ENCODE measurements at places on chromosomes 7 and 10. TPM values are rescaled to one million over a fixed set of nuclear protein-coding genes. Genes with fewer than 3 reads are reported as not detected.
A peak's percentile ranks its signal among the peaks of the same experiment; 100 is the strongest.

GRCh38 chr10:1465993-1466764 is 271.1 kb downstream of the ADARB2 start:
- DNase-seq, result no peak
- H3K4me3 ChIP-seq, result no peak overlapping the region
- peaks cover 11% of the 10 kb centered on the region for H3K4me1 ChIP-seq
- no peaks in the 10 kb centered on the region for H3K27me3 ChIP-seq
- no peaks in the 10 kb centered on the region for H3K36me3 ChIP-seq

- H3K4me1 ChIP-seq, result no peaks in the 10 kb centered on the region
- H3K27ac ChIP-seq, result no peak overlapping the region
- no peak overlapping the region for H3K4me3 ChIP-seq
- DNase-seq, result no peak
- H3K36me3 ChIP-seq, result no peaks in the 10 kb centered on the region
- H3K27me3 ChIP-seq, result no peaks in the 10 kb centered on the region
Measured at GRCh38 chr10:80769700-80770160, 232.0 kb downstream of the SH2D4B start.

DNA sequence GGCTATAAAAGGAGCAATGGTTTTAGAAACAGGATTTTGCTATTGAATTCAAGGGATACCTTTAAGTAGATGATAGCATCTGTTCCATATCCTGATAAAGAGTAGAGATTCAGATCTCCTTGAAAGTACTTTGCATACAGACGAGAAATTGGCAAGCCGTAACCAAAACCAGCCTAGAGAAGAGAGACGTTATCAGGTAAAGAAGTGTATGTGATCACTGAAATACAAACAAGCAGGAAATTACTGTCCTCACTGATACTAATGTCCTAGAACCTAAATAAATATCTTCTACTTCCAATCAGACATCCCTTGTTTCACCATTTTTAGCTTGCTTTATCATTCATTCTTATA is 9.4 kb downstream of the PDK4 start:
- H3K4me3 ChIP-seq, result no peak overlapping the region
- no peaks in the 10 kb centered on the region for H3K4me1 ChIP-seq
- no peak for DNase-seq
- no peak overlapping the region for H3K27ac ChIP-seq
- peaks cover 13% of the 10 kb centered on the region for H3K27me3 ChIP-seq

GRCh38 chr7:131438969-131439368 is 111.3 kb downstream of the MKLN1 start:
- H3K36me3 ChIP-seq, result peaks cover 23% of the 10 kb centered on the region
- H3K4me3 ChIP-seq, result no peak overlapping the region
- no peaks in the 10 kb centered on the region for H3K27me3 ChIP-seq
- no peak for DNase-seq

DNA sequence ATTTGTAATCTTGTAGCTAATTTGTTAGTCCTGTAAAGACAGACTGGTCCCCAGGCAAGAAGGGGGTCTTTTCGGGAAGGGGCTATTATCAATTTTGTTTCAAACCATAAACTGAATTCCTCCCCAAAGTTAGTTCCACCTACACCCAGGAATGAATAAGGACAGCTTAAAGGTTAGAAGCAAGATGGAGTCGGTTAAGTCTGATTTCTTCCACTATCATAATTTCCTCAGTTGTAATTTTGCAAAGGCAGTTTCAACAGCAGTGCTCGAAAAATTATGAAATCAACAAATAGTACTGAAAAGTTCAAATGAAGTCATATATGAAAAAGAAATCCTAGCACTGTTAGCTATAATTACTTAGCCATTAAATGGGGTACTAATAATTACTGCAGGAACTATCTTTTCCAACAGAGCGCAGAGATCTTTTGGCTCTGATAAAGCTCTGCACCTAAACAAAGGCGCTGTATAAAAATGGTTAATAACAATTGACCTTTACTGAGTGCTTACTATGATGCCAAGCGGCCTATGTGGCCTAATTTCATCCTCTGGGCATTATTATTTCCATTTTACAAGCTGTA is 756 bp upstream of the SEC24C start:
- H3K4me1 ChIP-seq, result peaks cover 4% of the 10 kb centered on the region
- DNase-seq, result no peak
- peaks cover 4% of the 10 kb centered on the region for H3K36me3 ChIP-seq
- peak overlapping the region; percentile 96 for H3K27ac ChIP-seq
- H3K27me3 ChIP-seq, result no peaks in the 10 kb centered on the region
- H3K4me3 ChIP-seq, result peak overlapping the region; percentile 88

DNA sequence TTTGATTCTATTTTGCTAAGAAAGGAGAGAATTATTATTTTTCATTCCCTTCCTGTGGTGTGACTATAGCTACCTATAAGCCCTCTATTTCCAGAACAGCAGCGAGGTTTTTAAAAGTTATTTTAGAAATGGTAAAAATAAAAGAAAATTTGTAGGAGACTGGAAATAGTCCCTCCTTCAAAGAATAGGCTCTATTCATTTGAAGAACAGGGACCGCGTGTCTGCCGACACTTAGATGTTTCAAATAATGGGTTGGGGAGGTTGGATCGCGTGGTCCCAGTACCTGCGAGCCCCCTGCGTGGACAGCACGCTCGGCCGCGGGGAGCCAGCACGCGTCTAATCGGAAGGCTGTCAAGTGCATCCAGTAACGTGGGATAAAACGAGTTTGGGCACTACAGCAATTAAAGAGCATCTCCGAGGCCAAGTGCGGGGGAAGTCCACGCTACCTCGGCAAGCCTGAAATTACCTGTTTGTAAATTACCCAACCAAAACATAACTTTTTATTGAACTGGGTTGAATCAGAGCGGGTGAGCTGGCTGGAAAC is 1.0 kb downstream of the CACNA2D1 start:
- no peaks in the 10 kb centered on the region for H3K4me1 ChIP-seq
- DNase-seq, result peak; percentile 25
- no peak overlapping the region for H3K27ac ChIP-seq
- H3K27me3 ChIP-seq, result peaks cover 18% of the 10 kb centered on the region
- H3K36me3 ChIP-seq, result no peaks in the 10 kb centered on the region
- H3K4me3 ChIP-seq, result peak overlapping the region; percentile 98

DNA sequence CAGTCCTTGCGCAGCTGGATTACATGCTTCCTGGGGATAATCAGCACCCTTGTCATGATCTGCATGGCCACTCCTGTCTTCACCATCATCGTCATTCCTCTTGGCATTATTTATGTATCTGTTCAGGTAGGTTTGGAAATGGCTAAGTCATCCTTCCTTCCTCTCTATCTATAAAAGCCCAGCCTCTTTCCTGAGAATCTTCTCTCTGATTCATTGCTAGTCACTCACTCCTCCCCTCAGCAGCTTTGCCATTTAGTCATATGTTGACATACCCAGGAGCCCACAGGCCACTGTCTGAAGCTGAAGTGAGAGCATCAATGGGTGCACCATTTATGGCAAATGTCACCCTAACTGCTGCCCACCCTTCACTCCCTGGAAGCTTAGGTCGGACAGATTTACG is 52.0 kb downstream of the ABCC2 start:
- H3K27me3 ChIP-seq, result no peaks in the 10 kb centered on the region
- no peak for DNase-seq
- H3K36me3 ChIP-seq, result no peaks in the 10 kb centered on the region
- no peak overlapping the region for H3K27ac ChIP-seq

GRCh38 chr7:106535234-106535932 is 125.6 kb downstream of the CCDC71L start:
- no peak for DNase-seq
- no peaks in the 10 kb centered on the region for H3K36me3 ChIP-seq
- H3K4me3 ChIP-seq, result no peak overlapping the region

DNA sequence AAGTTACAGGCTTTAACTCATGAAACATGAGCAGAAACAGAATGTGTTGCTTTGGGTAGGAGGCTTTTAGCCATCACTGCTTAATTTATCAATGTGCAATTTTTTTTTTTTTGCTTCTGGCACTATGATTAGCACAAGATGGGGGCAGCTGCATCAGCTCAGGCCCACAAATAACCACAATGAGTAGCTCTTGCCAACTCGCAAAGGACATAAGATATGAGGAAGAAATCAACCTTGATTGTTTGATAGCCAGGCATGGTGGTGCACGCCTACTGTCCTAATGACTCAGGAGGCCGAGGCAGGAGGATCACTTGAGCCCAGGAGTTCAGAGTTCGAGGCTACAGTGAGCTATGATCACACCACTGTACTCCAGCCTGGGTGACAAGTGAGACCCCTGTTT is 12.3 kb downstream of the NOD1 start:
- no peaks in the 10 kb centered on the region for H3K36me3 ChIP-seq
- no peak overlapping the region for H3K27ac ChIP-seq
- no peak for DNase-seq
- no peak overlapping the region for H3K4me3 ChIP-seq
- H3K4me1 ChIP-seq, result peaks cover 56% of the 10 kb centered on the region

DNA sequence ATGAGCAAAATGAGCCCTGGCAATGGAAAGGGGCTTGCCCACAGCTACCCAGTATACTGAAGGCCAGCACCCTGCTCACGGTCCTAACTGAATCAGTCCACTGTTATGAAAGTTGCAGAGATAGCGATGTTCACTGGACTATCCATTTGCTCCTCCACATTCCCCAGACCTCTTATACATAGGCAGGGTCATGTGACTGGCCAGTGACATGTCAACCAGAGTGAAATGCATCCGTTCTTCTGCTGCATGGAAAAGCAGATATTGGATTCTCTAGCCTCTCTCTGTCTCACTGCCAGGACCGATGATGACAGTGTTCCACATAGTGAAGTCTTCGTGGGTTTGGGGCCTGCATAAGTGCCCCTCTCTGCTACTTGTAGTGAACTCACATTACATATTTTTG is 503.4 kb downstream of the RPS24 start:
- no peak overlapping the region for H3K27ac ChIP-seq
- no peaks in the 10 kb centered on the region for H3K27me3 ChIP-seq
- no peak overlapping the region for H3K4me3 ChIP-seq
- no peaks in the 10 kb centered on the region for H3K36me3 ChIP-seq

GRCh38 chr10:71667387-71667752 is 52.2 kb downstream of the C10orf105 start:
- no peaks in the 10 kb centered on the region for H3K36me3 ChIP-seq
- no peaks in the 10 kb centered on the region for H3K27me3 ChIP-seq
- peaks cover 10% of the 10 kb centered on the region for H3K4me1 ChIP-seq
- no peak for DNase-seq
- H3K27ac ChIP-seq, result no peak overlapping the region

DNA sequence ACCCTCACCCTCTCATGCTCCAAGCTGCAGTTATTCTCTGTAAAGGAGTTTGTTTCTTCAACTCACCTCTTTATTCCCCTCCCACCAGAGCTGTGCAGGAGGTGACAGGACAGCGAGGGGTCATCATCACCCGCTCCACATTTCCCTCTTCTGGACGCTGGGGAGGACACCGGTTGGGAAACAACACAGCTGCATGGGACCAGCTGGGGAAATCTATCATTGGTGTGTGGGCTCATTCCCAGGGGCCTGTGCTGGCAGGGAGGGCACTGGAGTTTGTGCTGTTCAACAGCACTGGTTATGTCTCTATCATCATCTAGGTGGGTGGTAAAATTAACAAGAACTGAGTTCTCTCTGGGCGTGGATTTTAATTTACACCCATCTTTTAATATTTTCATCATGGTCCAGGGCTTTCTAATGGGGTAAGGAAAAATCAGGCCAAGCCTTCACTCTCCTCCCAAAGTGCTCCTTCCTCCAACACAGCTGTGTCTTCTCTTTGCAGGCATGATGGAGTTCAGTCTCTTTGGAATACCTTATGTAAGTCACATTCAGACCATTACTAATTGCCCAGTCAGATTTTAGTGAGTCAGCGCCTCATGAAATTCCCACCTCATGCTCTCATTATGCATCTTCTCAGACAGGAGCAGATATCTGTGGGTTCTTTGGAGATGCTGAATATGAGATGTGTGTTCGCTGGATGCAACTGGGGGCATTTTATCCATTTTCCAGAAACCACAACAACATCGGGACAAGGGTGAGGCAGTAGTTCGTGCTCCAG is 61.6 kb downstream of the PRSS58 start:
- no peaks in the 10 kb centered on the region for H3K27me3 ChIP-seq
- no peak for DNase-seq
- no peak overlapping the region for H3K4me3 ChIP-seq
- no peak overlapping the region for H3K27ac ChIP-seq
- no peaks in the 10 kb centered on the region for H3K36me3 ChIP-seq
- no peaks in the 10 kb centered on the region for H3K4me1 ChIP-seq

DNA sequence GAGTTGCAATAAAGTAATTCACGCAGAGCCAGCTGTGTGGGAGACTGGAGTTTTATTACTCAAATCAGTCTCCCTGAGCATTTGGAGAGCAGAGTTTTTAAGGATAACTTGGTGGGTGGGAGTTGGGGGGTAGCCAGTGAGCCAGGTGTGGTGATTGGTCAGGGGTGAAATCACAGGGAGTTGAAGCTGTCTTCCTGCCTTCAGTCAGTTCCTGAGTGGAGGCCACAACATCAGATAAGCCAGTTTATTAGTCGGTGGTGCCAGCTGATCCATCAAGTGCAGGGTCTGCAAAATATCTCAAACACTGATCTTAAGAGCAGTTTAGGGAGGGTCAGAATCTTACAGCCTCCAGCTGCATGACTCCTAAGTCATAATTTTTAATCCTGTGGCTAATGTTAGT is 3.3 kb upstream of the CYP51A1 start:
- no peak overlapping the region for H3K4me3 ChIP-seq
- H3K4me1 ChIP-seq, result peaks cover 11% of the 10 kb centered on the region
- H3K36me3 ChIP-seq, result no peaks in the 10 kb centered on the region
- no peaks in the 10 kb centered on the region for H3K27me3 ChIP-seq
- no peak for DNase-seq
- H3K27ac ChIP-seq, result peak overlapping the region; percentile 36

DNA sequence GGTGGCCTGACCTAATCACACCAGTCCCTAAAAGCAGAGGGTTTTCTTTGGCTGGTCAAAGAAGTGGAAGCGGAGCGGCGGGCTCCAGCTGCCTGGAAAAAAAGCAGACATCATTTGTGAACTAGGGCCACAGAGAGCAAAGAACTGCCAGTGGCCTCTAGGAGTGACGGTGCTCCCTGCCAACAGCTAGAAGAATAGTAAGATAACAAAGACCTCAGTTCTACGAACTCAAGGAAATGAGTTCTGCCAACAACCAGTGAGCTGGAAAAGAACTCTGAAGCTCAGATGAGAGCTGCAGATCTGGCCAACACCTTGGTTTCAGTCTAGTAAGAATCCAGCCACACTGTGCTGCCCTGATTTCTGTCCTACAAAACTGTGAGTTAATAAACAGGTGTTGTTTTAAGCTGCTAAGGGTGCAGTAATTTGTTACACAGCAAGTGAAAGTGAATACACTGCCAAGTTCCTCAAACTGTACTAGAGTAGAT is 178.0 kb downstream of the SRPK2 start:
- no peaks in the 10 kb centered on the region for H3K27me3 ChIP-seq
- H3K4me1 ChIP-seq, result peaks cover 9% of the 10 kb centered on the region
- no peak overlapping the region for H3K4me3 ChIP-seq
- peak; percentile 46 for DNase-seq

The FAM131B gene
- 0.26 TPM for polyA plus RNA-seq

The SPDYE2 gene
- polyA plus RNA-seq, result 8.5 TPM

The CNTNAP2 gene
- 5.1 TPM for polyA plus RNA-seq

All from cardiac muscle cell (in vitro differentiated cells and primary cell).